ENCODE measurements at places on chromosomes 13 and 19.

DNA sequence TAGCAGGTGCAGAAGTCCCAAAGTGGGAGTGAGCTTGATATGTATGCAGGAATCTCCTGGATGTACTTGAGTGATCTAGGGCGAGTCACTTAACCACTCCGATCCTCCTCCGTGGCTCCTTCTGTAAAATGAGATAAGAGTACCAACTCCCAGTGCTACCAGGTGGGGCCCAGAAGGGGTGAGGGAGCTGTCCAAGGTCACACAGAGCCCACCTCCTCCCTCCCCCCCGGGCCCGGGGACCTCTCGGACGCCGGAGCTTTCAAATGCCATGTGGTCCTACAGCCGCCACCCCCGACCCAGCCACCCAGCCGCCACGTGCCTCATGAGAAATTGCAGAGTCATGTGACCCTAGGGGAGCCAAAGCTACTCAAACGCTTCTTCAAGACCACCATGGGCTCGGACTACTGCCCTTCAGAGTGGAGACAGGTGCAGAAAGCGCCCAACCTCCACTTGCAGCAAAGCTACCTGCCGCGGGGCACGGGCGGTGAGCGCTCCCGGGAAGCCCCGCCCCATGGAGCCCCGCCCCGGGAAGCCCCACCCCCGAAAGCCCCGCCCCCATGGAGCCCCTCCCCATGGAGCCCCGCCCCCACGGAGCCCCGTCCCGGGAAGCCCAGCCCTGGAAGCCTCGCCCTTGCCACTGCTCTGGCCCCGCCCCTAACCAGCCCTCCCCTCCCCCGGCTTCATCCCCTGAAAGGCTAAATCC lies 10.1 kb upstream of the ZNF358 start:
- peak; percentile 24 for DNase-seq

DNA sequence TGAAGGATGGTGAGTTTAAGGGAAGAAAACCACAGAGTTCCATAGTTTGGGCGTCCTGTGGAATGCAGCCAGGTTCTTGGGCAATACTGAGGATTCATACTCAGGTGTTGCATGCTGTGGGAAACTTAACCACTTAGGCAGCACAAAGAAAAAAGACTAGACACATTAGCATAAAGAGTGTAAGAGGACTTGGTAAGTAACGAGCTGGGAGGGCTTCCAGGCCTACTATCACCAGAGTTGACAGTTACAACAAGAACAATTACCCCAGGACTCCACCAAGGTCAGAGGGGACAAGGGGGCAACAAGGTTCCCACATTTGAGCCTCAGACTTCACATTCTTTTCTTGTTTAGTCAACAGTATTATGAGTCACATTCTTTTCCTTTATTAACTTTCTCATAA lies 33.2 kb downstream of the KCTD12 start:
- DNase-seq: no peak

GRCh38 chr19:5183616-5184015 lies 157.0 kb downstream of the PTPRS start:
- no peak for DNase-seq

DNA sequence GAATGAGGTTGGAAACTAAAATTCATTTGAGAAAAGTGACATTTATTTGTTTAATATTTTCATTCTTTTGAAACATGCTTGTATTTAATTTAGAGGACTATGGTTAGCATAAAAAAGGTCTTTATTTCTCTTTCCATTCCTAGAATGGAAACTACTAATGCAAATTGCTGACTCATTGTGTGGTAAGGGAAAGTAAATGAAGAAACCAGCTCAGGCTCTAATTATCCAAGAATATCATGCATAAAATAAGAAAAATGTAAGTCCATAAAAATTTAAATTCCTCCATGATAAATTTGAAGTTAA lies 777.0 kb upstream of the SLITRK1 start:
- DNase-seq: no peak

- no peak for DNase-seq
Observed at GRCh38 chr13:38419312-38419873, 69.7 kb downstream of the UFM1 start.

DNA sequence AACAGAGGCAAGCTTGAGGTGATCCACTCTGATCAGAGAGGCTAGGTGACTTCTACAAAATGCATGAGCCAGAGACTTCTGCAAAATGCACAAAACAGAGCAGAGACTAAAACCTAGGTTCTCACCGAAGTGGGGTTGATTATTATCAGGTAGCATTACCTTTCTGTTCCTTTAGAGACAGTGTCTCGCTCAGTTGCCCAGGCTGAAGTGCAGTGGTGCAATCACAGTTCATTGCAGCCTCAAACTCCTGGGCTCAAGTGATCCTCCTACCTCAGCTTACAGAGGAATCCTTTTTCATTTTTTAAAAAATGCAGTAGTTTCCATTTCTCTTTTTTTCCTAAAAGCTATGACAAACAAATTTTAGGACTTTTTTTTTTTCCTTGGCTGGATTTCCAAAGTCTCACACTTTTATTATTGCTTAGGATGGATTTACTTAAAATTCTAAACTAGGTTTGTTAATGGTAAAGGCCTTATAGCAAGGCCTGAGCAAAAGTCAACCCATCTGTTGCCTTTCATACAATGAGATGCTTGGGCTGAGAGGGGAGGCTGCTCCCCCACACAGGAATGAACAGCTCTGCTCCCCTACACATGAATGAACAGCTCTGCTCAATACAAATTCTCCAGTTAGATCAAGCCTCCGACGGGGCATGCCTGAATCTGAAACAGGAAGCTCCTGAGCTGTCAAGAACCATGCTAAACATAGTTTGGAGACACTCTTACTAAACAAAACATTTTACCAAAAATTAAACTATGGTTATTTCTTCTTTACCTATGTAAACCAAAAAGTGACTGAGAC lies 18.8 kb upstream of the TNFRSF19 start:
- DNase-seq: no peak

DNA sequence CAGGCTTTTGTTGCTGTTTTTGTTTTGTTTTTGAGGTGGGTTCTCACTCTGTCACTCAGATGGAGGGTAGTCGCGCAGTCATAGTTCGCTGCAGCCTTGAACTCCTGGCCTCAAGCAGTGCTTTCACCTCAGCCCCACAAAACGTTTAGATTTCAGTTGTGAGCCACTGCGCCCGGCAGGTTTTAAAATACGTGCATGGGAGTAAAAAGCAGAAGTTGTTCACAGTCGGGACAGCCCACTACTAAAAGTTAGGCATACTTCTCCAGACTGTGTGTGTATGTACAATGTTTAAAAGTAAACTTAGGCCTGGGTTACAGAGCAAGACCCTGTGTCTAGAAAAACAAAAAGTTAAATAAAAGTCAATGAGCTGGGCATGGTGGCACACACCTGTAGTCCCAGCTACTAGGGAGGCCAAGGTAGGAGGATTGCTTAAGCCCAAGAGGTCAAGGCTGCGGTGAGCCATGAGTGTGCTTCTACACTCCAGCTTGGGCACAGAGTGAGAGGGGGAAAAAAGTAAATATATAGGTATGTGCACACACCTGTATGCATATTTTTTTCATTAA lies 6.1 kb downstream of the SAFB start:
- DNase-seq: no peak

- DNase-seq: peak; percentile 61
Observed at GRCh38 chr19:47296036-47296435, 13.6 kb upstream of the C5AR1 start.

DNA sequence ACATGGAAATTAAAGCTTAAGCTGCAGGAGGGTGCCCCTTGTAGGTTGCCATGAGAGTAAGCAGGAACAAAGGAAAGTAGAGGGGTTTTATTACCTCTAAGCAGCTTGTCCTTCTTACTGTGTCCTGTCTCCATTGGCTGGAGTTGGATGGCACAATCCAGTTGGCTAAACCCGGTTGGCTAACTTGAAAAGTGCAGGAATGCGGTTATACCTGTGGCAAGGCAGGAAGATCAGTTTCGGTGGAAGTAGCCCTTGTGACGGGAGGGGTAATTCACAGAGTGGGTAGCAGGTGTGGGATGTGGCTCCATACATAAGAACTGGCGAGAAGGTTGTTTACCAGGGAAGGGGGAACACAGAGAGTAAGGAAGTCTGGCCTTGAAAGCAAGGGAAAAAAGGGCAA lies 3.2 kb downstream of the ZNF726 start:
- no peak for DNase-seq

DNA sequence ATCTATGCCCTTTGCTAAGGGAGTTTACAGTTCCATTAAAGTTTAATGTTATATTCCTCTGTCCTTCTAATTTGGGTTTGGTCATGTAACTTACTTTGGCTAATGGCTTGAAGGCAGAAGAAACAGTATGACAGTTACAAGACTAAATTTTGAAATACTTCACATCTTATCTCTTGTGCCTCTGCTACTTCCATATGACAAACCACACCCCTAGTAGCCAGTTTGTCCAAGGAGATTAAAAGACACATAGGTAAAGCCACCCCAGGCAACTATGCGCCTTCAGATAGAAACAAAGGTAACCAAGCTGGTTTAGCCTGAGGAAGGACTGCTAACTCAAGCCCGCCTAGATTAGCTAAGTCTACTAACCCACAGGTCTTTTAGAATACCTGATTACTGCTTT lies 273.4 kb upstream of the MIR17HG start:
- no peak for DNase-seq

DNA sequence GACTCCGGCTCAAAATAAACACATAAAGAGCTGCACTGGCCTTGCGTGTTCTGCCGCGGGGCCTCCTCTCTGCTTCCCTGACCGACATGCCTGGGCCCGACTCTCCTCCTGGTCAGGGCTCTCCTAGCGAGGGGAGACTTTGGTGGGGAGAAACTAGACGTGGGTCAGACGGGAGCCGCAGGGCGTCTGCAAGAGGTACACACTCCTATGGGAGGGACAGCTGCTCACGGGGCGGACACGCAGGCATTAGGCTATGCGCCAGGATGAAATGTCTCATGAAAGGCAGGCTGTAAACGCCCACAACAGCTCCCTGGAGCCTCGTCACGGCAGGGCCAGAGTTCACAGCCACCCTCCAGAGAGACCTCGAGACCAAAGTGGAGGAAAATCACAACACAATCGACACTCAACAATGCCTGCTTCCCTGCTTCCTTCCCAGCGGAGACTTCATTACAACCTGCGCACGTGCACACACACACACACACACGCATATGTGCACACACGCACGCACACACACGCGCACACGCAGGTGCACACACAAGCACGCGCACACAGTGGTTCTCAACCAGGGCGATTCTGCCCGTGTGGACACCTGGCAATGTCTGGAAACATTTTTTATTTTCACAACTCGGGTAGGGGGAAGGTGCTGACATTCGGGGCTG lies 5.8 kb downstream of the SLC39A3 start:
- DNase-seq: no peak

- DNase-seq: no peak
Observed at GRCh38 chr19:40811478-40812341, 12.7 kb downstream of the EGLN2 start.

GRCh38 chr13:41452462-41452861 lies 4.9 kb upstream of the RGCC start:
- no peak for DNase-seq

DNA sequence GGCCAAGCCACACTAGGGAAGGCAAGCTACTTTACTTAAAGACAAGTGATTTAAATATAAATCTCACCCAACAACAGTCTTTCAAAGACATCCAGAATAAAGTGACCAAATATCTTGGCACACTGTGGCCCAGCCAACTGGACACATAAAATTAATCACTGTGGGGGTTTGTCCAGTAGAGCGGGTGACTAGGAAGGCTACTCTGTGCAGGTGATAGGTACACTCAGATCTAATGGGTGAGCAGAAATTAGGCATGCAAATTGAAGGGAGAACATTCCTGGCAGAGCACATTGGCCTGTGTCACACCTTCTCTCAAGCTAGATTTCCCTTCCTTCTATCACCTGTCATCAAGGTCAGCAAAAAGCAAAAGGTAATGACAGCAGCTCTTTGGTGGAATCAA lies 23.4 kb upstream of the CYSLTR2 start:
- DNase-seq: no peak

DNA sequence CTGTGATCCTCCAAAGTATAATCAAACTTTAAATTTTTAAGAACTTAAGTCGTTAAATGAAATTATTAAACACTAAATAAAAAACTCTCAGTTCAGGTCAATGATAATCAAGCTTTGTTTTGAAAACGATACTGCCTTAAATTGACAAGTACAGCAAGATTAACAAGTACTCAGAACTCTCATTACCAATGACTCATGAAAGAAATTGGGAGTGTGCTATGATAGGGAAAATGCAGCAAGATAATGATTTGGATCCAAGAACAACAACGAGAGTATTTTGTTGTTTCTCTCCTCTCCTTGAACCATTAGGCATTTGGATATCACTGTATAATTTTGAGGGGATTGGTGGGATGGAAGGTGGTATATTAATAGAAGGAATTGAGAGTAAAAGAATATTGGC lies 10.2 kb downstream of the N4BP2L2 start:
- no peak for DNase-seq

DNA sequence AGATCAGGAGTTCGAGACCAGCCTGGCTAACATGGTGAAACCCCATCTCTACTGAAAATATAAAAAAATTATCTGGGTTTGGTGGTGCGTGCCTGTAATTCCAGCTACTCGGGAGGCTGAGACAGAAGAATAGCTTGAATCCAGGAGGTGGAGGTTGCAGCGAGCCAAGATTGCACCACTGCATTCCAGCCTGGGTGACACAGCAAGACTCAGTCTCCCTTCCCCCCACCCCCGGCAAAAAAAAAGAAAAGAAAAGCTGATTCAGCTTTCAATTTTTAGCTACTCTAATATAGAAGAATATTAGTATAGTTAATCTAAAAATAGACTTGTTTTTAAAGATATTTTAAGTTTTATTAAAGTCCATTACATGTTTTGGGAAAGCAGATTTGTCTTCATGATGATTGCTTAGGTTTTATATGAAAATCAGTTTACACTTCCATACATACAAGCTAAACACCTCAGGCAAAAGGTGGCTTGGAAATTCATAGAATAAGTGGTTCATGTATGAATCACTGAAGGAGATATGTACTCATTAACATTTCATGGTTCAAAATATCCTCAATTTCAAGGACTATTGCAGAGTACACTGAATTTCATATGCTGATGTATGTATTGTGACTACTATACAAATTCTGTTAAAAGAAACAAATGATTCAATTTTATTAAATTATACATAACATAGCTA lies 165.2 kb downstream of the TDRD3 start:
- no peak for DNase-seq
